Fibroblast of the aortic adventitia (primary cell): ENCODE measurements at places on chromosomes 16 and 17. TPM values are rescaled to one million over a fixed set of nuclear protein-coding genes. Genes with fewer than 3 reads are reported as not detected.

DNA sequence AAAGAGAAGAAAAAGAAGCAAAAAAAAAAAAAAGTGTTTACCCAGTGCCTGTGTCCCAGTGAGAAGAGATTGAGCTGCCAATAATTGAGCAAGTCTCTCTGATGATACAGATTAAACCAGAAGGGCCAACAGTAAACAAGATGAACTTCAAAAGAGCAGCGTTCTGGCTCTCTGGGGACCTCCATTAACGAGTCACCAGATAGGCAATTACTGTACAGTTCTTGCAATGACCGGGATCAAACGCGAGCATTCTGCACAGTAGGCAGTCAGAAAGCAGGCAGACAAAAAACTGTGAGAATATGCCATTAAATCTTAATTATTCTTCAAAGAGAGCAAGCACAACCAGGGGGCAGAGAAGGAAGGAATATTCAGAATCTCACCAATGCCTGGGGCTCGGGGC, 626.1 kb downstream of the TMEM114 start:
- no peak for DNase-seq

- peak; percentile 45 for DNase-seq
Observed at GRCh38 chr17:16439303-16439791, 24.0 kb downstream of the TRPV2 start.

DNA sequence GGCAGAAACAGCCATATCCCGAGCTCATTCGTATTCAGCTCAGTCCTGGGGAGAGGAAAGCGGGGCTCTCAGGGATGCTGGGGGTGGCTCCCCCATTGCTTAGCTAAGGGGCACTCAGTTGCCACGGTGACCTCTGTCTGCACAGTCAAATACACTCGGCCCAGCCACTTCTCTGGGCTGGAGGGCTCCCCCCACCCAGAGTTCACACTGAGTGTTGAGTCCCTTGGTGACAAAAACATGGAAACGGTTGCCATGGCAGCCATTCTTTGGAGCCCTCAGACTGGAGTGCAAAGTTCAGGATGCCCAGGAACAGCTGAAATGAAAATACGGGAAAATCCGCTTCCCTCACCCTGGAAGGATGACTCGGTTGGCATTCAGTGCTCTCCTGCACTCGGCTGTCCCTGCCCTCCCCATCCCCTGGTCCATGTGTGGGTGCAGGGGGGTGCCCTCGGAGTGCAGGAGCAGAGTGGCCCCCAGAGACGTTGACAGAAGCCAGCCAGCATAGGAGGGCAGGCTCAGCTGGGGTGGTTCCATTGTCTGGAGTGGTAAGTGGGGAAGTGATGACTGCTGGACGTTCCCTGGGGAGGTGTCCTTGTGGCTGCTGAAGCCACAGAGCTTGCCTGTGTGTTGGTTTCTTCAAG, 216.5 kb downstream of the NTN1 start:
- no peak for DNase-seq

GRCh38 chr17:28885363-28885762, 12.2 kb downstream of the FLOT2 start:
- no peak for DNase-seq

DNA sequence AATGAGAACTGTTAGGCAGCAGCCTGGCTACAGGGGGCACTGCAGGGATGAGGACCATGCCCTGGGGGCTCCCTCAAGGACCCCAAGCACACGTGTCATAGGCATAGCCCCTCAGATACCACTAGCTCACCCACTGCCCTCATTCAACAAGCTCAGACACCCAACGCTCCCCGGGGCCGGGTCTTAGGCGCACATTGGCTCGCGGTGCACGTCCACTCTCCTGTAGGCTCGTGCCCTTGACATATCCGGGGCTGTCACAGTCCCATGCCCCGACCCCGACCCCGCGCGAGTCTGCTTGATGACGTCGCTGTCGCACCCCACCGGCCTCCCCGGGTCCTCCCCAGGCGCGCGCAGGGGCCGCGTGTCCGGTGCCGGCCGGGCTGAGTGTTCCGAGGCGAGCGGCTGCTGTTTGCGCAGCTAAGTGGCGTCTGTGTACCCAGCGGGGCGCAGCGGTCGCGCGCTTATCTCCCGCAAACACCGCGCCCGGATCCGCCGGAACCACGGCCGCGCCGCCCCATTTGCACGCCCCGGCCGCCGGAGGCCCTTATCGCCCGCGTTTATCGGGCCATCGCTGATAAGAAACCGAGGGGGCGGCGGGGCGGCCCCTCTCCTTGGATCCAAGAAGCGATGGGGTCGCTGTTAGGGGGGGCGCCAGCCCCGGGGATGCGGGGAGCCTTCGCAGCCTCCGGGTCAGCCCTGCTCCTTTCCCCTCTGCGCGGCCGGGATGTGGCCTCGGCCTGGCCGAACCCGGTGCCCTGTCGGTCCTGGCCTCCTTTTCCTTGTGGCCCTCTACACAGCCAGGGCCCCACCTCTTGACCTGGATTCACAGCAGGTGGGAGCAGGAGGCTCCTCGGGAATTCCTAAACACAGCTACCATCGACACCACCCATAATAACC, 20.7 kb upstream of the NAGS start:
- no peak for DNase-seq

DNA sequence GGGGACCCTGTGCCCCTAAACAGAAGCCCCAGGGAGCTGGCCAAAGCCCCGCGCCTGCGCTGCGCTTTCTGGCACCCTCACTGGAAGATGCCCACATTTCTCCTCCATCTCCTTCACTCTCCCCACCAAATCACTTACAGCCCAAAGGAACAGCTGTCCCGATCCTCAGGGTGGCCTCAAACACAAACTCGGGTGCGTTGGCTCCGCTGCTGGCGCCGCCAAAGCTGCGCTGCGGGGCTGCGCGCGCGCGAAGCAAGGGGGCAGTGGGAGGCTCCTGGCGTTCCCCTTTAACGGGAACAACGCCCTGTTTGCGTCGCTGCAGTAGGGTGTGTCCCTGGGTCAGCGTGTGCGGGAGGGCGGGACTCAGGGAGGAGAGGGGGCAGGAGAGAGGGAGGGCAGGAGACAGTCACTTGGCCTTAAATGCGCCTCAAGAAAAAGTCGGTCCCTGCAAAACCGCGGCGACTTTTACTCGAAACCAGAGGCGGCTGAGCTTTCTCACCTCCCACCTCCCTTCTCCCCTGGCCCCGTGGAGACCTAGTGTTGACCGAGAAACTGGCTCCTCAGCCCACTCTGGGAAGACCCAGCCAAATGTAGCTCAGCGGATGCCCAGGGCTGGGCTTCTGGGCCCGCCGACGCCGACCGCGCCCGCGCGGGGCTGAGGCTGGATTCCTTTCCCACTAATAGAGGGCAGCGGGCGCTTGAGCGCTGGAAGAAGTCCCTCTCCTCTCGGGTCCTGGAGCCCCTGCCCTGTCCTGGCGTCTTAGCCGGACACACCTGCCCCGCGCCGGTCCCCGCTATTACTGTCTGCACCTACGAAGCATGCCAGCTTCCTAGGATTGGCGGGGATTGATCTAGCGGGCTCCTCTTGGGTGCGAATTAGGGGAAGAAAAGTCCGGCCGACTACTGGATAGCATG, 2.6 kb downstream of the PMP22 start:
- peak; percentile 94 for DNase-seq

GRCh38 chr17:64236827-64237403, 26.1 kb downstream of the TEX2 start:
- no peak for DNase-seq

GRCh38 chr17:82120148-82120547, 22.1 kb upstream of the FASN start:
- peak; percentile 63 for DNase-seq

KRT33B gene
- not detected in 2 replicates for total RNA-seq

GRIN2A gene
- 0.33 and 3.4 TPM in 2 replicates for total RNA-seq

FBXW10 gene
- total RNA-seq: under 0.01 TPM in 1 of 2 replicates, not detected in the other

PHB1 gene
- 48.3 and 103 TPM in 2 replicates for total RNA-seq

CLEC18C gene
- 0.09 and 0.90 TPM in 2 replicates for total RNA-seq

C16orf96 gene
- total RNA-seq: under 0.01 TPM in 1 of 2 replicates, not detected in the other
